ENCODE measurements at places on chromosomes 12 and 14.

GRCh38 chr14:83485591-83485990 lies 1951.9 kb upstream of the SEL1L start:
- no peak for DNase-seq

- DNase-seq, result no peak
Observed at GRCh38 chr14:29425705-29426482, 501.8 kb downstream of the PRKD1 start.

DNA sequence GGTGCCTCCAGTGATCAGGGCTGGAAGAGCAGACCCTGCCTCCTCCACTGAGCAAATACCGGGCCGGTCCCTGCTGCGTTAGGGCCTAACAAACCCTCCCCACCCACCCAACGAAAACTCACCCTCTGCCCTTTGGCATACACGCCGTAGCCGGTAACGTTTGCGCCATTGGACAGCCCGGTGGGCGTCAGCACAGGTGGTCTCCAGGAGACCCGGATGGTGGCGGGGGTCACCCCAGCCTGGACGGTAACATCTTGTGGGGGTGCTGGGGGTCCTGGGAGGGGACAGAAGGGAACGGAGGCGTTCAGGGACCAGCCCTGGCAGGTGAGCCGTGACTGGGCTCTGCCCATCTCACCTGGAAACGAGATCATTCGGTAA lies 100.5 kb downstream of the PIWIL1 start:
- DNase-seq, result no peak

GRCh38 chr14:25658988-25659387 lies 609.0 kb upstream of the STXBP6 start:
- no peak for DNase-seq

DNA sequence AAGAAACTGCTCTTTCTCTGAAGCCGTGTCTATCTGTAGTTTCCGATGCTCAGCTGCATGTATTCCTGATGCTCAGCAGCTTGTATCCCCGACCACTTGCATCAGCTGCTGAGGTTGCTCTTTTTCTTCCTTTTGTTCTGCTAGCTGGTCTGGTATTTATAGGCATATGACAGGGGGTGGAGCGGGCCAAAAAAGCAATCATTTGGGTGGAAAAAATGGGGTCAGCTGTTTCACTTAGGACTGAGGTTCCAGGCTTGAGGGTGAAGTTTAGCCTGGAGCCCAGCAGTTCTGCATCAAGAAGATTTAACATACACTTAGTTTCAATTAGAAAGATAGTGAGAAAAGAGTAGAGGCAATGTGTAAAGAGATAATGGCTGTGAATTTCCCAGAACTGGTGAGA lies 23.6 kb upstream of the AMN1 start:
- no peak for DNase-seq

GRCh38 chr12:105420659-105421240 lies 90.3 kb downstream of the C12orf75 start:
- no peak for DNase-seq

GRCh38 chr14:99630202-99630601 lies 14.7 kb upstream of the HHIPL1 start:
- no peak for DNase-seq

DNA sequence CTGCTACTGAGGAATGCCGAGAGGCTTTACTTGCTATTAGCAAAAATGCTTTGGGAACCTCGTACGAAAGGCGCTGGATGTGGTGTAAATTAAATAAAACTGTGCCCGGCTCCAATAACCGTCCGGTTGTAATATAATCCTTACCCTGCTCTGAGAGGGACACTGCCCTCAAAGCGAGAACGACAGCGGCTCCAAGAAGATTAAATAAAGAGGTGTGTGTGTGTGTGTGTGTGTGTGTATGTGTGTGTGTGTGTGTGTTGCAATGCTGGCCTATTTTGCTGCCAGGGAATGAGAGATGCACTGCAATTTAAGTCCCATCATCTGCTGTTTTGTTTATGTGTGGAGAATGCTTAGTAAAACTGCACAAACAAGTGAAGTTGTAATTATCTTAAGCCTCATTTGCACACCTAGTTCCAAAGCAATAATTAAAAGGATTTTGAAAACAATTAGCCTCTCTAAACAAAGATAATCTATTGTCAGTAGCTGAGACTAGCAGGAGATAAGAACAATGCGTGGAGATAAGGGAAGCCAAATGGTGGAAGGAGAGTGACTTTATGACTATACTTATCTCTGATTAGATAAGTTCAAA lies 1.2 kb upstream of the SIX1 start:
- no peak for DNase-seq
